ENCODE measurements at places on chromosomes 6 and 20. TPM values are rescaled to one million over a fixed set of nuclear protein-coding genes. Genes with fewer than 3 reads are reported as not detected.

The SH3BGRL2 gene
- 4.8 TPM for total RNA-seq

The TP53TG5 gene
- not detected for total RNA-seq

The TIAM2 gene
- total RNA-seq, result 1.9 TPM

The SLC25A27 gene
- total RNA-seq, result 2.7 TPM

The DEFB132 gene
- not detected for total RNA-seq

The KLC4 gene
- 9.4 TPM for total RNA-seq

The PPDPF gene
- 35.3 TPM for total RNA-seq

The CTNNBL1 gene
- total RNA-seq, result 43.1 TPM

The NSFL1C gene
- total RNA-seq, result 48.4 TPM

The SLC17A3 gene
- not detected for total RNA-seq

The TOX2 gene
- total RNA-seq, result 3.5 TPM

The C20orf144 gene
- total RNA-seq, result not detected

The ULBP1 gene
- not detected for total RNA-seq

The LRRN4 gene
- total RNA-seq, result not detected

The BPIFB4 gene
- not detected for total RNA-seq

The RIPOR2 gene
- total RNA-seq, result not detected

The CRISP2 gene
- total RNA-seq, result not detected

The CDSN gene
- not detected for total RNA-seq

The ARFGEF3 gene
- total RNA-seq, result 4.1 TPM

The LTB gene
- not detected for total RNA-seq

The PNPLA1 gene
- total RNA-seq, result not detected

The NKX2-4 gene
- 3.1 TPM for total RNA-seq

The NRSN2 gene
- 18.8 TPM for total RNA-seq

The TAF4 gene
- total RNA-seq, result 3.2 TPM

The PMEPA1 gene
- total RNA-seq, result 6.3 TPM

The EYS gene
- 0.87 TPM for total RNA-seq

The SMLR1 gene
- not detected for total RNA-seq

The KAT14 gene
- total RNA-seq, result 12.7 TPM
